Ovary (tissue), 10 donors: ENCODE measurements at places on chromosomes 4 and X. TPM values are rescaled to one million over a fixed set of nuclear protein-coding genes. Genes with fewer than 3 reads are reported as not detected.

DGAT2L6 gene
- total RNA-seq = not detected

MAGEE2 gene
- total RNA-seq = not detected

FAM9B gene
- not detected for total RNA-seq

CXorf49B gene
- not detected for total RNA-seq

MANBA gene
- total RNA-seq = 24.1 TPM

FOXR2 gene
- not detected for total RNA-seq

CPE gene
- 96.5 TPM for total RNA-seq

PCDH18 gene
- total RNA-seq = 14.9 TPM

PCSK1N gene
- 0.84 TPM for total RNA-seq

MAOB gene
- 87.6 TPM for total RNA-seq

TLR7 gene
- 1.1 TPM for total RNA-seq

NELFA gene
- total RNA-seq = 22.7 TPM

MAP3K15 gene
- 1.3 TPM for total RNA-seq

CCKAR gene
- not detected for total RNA-seq

NAP1L3 gene
- total RNA-seq = 16.3 TPM

SLC9A6 gene
- total RNA-seq = 18.6 TPM

MAPK10 gene
- 40.0 TPM for total RNA-seq

PAGE2B gene
- total RNA-seq = not detected

SHOX gene
- total RNA-seq = 0.60 TPM

ANOS1 gene
- total RNA-seq = 0.13 TPM

ZNF157 gene
- total RNA-seq = 2.8 TPM

F8A2 gene
- total RNA-seq = not detected

SRPK3 gene
- total RNA-seq = 2.1 TPM

NXF2B gene
- total RNA-seq = not detected

MMRN1 gene
- 40.4 TPM for total RNA-seq

SPANXN5 gene
- total RNA-seq = not detected

SLC49A3 gene
- 2.9 TPM for total RNA-seq

EFHC2 gene
- 6.1 TPM for total RNA-seq

AKAP14 gene
- total RNA-seq = 1.3 TPM

LRIT3 gene
- total RNA-seq = 0.35 TPM
